Naive thymus-derived CD4-positive, alpha-beta T cell (primary cell): ENCODE measurements at places on chromosomes 12 and 14. TPM values are rescaled to one million over a fixed set of nuclear protein-coding genes. Genes with fewer than 3 reads are reported as not detected.

GRCh38 chr14:88044776-88045446, 40.0 kb downstream of the GPR65 start:
- no peak overlapping the region for H3K4me3 ChIP-seq
- no peak for DNase-seq
- no peaks in the 10 kb centered on the region for H3K27me3 ChIP-seq
- no peak overlapping the region for H3K27ac ChIP-seq
- no peaks in the 10 kb centered on the region for H3K36me3 ChIP-seq
- no peaks in the 10 kb centered on the region for H3K4me1 ChIP-seq

- no peaks in the 10 kb centered on the region for H3K27me3 ChIP-seq
- no peak for DNase-seq
- H3K27ac ChIP-seq, result no peak overlapping the region
Observed at GRCh38 chr14:61627612-61628011, 67.7 kb upstream of the HIF1A start.

- peak overlapping the region; percentile 89 for H3K27ac ChIP-seq
- peak; percentile 52 for DNase-seq
- peak overlapping the region; percentile 43 for H3K4me3 ChIP-seq
- no peaks in the 10 kb centered on the region for H3K36me3 ChIP-seq
Observed at GRCh38 chr14:102593061-102593824, 794 bp downstream of the RCOR1 start.

DNA sequence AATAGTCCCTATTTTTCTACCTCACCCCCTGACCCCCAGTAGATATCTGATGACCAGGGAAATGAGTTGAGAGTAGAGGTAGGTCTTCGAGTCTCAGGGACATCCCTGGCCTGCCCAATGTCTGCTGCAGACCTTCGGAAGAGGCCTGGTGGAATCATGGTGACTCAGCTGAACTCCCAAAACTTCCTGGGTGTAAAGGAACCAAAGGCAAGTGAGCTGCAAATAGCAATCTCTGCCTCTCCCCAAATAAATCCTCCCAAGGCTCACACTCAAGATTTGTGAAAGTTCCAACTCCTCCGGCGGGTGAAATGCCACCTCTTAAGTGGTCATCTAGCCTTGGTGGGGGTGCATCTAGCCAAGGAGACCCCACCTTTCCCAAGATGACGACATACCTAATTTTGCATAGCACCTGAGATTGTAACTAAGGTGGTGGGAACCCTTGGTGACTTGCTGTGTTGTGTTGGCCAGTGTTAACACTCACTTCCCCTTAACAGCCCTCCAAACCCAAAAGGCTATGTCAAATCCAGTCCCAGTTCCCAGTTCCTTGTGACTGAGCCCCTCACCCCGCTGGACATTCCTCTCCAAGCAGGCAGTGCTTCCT, 6.3 kb downstream of the ZFP36L1 start:
- H3K4me1 ChIP-seq, result peaks cover 60% of the 10 kb centered on the region
- peak overlapping the region; percentile 44 for H3K27ac ChIP-seq
- DNase-seq, result no peak
- H3K36me3 ChIP-seq, result no peaks in the 10 kb centered on the region
- peak overlapping the region; percentile 25 for H3K4me3 ChIP-seq

GRCh38 chr12:45726603-45727300, 2.8 kb upstream of the ARID2 start:
- no peaks in the 10 kb centered on the region for H3K36me3 ChIP-seq
- DNase-seq, result peak; percentile 19
- H3K27ac ChIP-seq, result peak overlapping the region; percentile 96
- H3K27me3 ChIP-seq, result no peaks in the 10 kb centered on the region
- peaks cover 12% of the 10 kb centered on the region for H3K4me1 ChIP-seq
- peak overlapping the region; percentile 91 for H3K4me3 ChIP-seq

- peak overlapping the region; percentile 74 for H3K4me3 ChIP-seq
- H3K27me3 ChIP-seq, result no peaks in the 10 kb centered on the region
- peaks cover 67% of the 10 kb centered on the region for H3K4me1 ChIP-seq
Observed at GRCh38 chr14:73759183-73759713, 45.1 kb upstream of the PNMA1 start.

- no peaks in the 10 kb centered on the region for H3K27me3 ChIP-seq
- H3K4me1 ChIP-seq, result no peaks in the 10 kb centered on the region
- no peaks in the 10 kb centered on the region for H3K36me3 ChIP-seq
- H3K4me3 ChIP-seq, result no peak overlapping the region
- H3K27ac ChIP-seq, result no peak overlapping the region
Observed at GRCh38 chr14:56995010-56995409, 184.7 kb upstream of the OTX2 start.

The TAS2R43 gene
- total RNA-seq, result 2.1 TPM

The AQP5 gene
- total RNA-seq, result not detected

DNA sequence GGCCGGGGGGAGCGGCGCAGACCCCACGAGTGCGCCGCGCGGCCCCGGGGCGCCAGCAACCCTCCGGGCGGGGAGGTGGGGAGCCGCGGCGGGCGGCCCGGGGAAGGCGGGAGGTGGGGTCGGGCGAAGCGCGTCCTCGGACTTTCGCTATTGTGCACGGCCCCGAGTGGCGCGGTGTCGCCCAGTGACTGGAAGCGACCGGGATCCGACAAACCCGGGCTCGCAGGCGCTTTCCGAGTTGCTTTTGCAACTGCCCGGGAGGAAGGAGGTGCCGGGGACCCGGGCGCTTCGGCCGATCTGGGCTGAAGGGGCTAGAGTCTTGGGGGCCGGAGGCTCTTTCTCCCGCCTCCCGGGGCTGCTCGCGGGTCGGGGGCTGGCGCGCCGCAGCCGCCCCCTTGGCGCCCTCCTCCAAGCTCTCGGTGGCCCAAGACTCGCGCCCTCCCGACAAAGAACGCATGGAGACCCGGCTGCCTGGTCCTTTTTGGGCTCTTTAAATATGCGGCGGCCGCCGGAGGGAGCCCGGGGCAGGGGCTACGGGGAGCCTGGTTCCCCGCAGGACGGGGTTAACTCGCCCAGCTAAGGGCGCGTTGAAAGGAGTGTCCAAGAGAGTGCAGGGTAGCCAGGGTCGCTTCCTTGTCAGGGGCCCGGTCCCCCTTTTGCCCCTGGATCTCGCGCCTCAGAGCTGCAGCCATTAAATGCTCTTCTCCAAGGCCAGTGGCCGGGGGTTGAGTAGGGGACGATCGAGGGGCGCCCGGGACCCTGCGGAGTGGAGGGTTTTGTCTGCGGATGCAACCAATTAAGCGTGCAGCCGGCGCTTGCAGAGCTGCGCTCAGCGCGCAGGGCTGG, 1.4 kb downstream of the HMGA2 start:
- no peaks in the 10 kb centered on the region for H3K4me1 ChIP-seq
- no peaks in the 10 kb centered on the region for H3K27me3 ChIP-seq
- no peak overlapping the region for H3K4me3 ChIP-seq
- no peak overlapping the region for H3K27ac ChIP-seq
- peak; percentile 25 for DNase-seq

The SLC2A3 gene
- 488 TPM in 2 replicates for total RNA-seq
